ENCODE measurements at places on chromosomes 7 and 10.

GRCh38 chr7:101856473-101857357 is 39.3 kb downstream of the CUX1 start:
- DNase-seq: peak; percentile 98

DNA sequence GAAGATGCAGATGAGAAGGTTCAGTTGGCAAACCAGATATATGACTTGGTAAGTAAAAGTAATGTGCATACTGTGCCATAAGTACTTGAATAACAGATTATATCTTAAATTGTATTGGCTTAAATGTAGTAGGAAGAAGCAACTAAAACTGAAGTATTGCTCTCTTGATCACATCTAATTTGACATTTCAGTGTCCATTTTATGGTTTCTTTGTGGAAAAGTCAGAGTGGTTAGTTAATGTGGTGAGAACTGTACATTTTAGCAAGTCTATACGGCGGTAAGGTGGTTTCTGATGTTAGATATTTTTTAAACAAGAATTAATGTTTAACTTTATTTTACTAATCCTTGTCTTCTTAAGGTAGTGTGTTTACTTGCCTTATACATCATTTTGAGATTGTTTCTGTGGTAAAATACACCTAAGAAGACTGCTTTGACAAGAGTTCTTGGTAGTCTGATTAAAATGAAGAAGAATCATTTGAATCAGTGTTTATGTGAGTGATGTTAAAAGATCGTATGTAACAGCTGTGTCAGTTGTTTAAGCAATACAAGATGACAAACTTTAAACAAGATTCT is 5.1 kb downstream of the ING3 start:
- no peak for DNase-seq

GRCh38 chr10:129179245-129179971 is 287.6 kb upstream of the MGMT start:
- DNase-seq: no peak

DNA sequence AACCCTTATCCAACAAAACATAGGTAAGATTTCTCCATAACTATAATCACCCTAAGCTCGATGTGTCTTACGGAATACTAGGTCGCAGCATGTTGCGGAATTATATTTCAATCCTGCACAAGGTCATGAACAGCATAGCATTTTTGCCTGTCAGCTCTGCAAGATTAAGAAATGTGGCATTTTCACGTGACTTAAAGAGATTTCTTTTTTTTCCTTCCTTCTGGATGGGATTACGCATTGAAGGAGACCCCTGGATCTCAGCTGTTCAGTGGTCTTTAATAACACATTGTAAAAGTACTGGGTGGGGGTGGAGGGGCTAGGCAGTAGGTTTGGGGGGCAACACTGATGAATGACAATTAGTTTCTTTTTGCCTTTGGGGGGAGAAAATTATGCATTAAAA is 106.7 kb downstream of the CUBN start:
- no peak for DNase-seq

- no peak for DNase-seq
Measured at GRCh38 chr10:3494131-3494837, 290.7 kb downstream of the KLF6 start.

- no peak for DNase-seq
Measured at GRCh38 chr7:139699640-139700504, 77.9 kb downstream of the HIPK2 start.

Data from common myeloid progenitor, CD34-positive (primary cell).